ENCODE measurements at places on chromosomes 4 and X.

DNA sequence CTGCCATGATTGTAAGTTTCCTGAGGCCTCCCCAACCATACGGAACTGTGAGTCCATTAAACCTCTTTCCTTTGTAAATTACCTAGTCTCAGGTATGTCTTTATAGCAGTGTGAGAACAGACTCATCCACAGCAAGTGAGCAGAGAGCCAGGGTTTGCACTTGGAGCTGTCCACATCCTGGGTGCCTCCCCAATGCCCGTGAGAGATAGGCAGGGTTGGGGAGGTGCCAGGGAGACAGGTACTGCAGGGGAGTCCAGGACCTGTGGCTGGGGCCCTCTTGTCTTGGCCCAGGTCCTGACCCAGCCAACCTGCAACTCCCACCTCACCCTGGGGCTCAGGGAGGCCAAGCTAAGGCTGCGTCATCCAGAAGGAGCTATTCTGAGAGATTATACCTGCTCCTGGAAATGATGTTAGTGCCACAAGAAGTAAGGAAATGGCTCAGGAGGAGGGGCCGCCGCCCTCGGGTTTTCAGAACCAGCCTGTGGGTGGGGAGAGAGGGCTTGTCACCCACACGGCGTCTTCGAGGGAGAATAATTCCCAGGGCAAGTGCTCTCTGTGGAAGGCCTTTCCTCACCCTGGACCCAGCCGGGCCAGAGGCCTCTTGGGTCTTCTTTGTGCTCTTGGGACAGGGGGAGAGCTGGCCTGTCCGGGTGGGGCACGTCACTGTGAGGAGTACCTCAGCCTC is 66.5 kb downstream of the ADRA2C start:
- DNase-seq, result no peak

GRCh38 chrX:1451251-1451660 is 1.5 kb downstream of the ASMTL start:
- no peak for DNase-seq

GRCh38 chrX:79366556-79366872 is 620 bp downstream of the ITM2A start:
- no peak for DNase-seq

GRCh38 chrX:37998586-37999262 is 7.6 kb upstream of the SYTL5 start:
- peak; percentile 5 for DNase-seq

DNA sequence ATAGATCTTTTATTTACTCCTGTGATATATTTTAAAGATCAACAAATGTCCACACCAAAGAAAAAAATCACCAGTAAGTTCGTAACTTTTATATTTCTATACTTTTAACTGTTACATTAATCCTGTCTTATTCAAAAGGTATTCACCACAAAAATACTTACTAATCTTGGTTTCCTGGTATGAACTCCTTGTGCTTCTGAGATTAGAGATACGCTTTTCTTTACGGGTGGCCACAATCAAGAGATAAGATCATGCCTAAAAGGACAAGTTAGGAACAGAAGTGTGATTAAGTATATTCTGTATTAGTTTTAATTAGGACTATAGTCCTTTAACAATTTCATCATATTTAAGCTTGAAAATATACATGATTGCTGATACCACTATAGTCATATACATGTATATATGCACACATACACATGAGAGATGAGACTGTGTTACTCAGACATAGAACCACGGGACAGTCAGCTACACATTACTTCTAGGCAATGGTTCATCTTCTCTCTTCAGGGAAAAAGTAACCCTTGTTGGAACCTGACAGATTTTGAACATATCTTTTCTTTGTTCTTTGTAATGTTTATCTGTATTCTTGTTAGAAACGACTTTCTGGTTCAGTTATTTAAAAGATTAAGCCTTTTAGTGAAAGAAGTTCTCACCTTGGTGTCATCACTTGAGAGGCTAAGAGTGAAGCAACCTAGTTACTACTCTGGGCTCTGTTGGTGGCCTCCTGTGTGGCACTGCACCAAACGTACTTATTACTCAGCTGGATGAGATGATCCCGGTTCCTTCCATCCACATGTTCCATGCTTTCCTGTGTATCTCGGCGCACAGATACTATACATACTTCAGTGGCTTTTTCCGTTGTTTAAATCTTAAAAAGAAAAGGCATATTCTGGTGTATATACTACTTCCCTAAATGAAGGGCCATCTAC is 146.1 kb downstream of the CBR4 start:
- no peak for DNase-seq

DNA sequence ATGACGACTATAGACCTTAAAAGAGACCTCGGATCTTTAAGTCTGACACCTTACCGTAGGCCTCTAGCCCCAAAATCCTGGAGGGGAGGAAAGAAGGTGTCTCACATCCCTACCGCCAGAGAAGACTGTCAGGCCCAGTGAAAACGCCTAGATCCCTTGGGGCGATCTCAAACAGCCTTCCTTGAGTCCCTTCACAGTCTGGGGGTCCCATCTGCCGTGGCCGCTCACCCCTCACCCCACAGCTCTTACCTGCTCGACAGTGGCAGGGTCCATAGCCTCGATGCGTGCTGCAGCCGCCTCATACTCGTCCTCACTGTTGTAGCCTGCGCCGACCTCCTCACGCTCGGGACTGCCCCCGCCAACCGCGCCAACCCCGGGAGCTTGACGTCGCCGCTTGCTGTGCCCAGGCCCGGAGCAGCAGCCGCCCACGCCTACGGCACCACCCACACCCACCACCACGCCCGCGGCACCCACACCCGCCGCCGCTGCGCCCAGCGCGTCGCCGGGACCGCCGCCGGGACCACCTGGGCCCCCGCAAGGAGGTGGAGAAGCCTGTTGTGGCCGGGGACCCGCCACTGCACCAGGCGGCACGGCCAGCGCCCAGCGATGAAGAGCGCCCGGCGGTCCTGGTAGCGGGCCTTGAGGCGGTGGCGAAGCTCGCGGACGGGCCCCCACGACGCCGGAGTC is 536 bp downstream of the OTUD5 start:
- no peak for DNase-seq

DNA sequence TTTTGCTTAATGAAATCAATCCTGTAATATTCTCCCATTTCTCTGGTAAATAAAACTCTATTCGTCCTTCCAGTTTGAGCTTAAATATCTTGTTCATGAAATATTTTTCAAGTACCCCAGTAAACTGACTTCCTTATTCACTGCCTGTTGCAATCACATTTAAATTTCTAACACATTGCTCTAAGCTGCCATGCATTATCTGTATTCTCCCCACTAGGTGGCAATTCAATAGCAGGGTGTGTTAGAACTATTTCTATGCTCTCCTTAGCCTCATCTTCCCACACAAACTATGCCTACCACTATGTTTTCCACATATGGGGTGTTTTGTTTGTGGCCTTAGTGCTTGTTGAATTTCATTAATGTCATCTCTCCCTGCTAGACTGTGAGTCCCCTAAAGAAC is 377.1 kb upstream of the HS3ST1 start:
- DNase-seq, result no peak

DNA sequence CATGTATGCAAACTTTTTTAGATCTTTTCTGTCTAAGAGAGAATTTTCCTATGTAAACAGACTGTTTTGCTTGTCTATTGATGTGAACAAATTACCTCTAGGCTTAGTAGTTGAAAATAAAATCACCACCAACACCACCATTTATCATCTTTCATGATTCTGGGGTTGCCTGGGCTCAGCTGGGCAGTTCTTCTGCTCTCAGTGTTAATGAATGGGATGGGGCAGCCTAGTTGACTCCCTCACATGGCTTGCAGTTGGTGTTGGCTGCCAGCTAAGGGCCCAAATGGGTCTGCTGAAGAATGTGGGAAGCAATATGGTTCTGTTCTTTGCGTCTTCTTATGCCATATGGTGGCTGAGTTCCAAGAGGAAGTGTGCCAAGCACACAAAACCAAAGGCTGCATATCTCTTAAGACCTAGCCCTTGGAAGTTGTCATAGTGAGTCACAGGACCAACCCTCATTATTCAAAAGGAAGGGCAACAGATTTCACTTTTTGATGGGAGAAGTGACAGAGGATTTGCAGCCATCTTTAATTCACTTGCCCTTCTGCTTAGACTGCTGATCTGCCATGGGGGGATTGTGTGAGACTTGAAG is 17.9 kb downstream of the REELD1 start:
- DNase-seq, result no peak

- no peak for DNase-seq
Observed at GRCh38 chr4:180156684-180157083, 2086.5 kb upstream of the TENM3 start.

- no peak for DNase-seq
Observed at GRCh38 chrX:11792461-11793421, 34.7 kb downstream of the MSL3 start.

DNA sequence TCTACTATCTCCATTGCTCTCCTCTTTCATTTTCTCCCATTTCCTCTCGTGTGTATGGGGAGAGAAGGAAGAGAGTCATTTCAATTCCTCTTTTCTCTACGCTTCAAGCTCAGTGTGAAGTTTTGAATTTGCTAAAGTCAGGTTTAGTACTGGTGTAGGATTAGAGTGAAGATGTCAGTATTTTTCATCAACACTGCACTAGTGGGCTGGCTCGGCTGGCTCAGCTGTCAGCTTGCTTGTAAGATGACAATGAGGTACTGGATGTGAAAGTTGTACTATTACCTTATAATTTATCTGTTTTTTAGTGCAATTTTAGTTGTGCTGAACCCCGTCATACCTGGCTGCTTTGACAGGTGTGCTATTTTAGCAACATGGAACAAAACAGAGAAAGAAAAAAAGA is 2.1 kb upstream of the SH2D1A start:
- DNase-seq, result no peak

DNA sequence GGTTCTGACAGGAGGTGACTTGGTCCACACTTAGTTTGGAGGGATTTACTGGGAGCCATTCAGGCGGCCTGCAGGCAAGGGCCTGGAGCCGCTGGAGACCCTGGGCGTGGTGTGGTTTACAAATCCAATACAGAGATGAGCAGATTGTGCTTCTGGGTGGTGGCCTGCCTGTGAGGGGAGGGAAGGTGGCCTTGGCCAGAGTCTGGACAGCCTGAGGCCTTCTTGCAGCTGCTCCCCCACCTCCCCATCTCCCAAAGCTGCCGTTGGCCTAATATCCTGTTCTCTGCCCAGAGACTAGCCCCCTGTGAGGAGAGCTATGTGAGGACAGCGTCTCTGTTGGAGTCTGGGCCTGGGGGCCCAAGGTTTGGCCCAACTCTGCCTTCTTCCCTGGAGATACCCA is 163.9 kb upstream of the MAMLD1 start:
- no peak for DNase-seq

GRCh38 chrX:41734530-41734929 is 10.5 kb downstream of the GPR82 start:
- DNase-seq, result no peak

DNA sequence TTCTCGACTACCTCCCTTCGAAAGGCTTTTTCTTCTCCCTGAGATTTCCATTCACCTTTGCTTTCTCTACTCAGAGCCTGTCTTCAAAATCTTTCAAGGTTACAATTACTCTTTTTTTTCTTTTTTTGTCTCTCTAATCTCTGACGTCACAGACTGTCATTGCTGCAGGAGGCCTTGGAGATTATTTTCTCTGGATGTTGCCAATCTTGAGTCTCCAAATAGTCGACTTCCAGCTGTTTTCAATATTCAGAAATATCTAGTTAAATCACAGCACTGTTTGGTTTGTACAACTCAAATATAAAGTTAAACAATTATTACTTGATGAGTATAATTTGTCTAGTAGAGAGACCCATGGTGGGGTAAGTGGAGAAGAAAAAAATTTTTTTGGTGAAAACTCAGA is 359.0 kb upstream of the BOD1L1 start:
- DNase-seq, result no peak

- no peak for DNase-seq
Observed at GRCh38 chr4:129900430-129900953, 804.5 kb downstream of the C4orf33 start.

- no peak for DNase-seq
Observed at GRCh38 chrX:28324321-28324721, 262.9 kb upstream of the IL1RAPL1 start.

- no peak for DNase-seq
Observed at GRCh38 chr4:137998666-137999429, 243.3 kb downstream of the SLC7A11 start.
